ENCODE measurements at places on chromosomes 4 and X.

DNA sequence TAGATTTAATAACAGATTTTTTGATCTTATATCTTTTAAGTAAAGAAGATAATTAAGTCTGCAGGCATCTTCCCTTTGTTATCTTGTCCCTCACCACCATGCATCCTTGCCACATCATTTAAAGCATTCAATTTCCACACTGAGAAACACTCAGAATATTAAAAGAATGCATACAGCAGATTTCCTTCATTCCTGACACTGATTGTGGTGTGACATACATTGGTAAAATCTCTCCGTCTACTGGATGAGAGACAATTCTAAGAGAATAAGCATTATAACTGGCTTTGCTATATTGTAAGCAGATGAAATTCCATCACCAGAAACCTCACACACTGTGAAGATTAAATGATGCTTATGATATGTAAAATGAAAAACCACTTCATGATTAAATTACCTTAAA is 97.4 kb upstream of the TRPC5OS start:
- DNase-seq = no peak

DNA sequence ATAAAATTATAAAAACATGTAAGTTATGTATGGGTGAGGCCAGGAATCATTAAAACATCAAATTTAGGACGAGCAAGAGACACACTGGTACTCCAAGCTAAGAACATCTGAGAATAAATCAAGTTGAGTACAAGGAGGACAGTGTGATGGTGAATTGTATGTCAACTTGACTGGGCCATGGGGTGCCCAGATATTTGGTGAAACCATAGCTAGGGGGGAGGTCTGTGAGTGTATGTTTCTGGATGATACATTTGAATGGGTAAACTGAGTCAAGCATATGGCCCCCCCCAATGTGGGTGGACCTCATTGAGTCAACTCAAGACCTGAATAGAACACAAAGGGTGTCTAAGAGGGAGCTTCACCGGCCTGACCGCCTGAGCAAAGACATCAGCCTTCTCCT is 115.3 kb upstream of the BCOR start:
- no peak for DNase-seq

DNA sequence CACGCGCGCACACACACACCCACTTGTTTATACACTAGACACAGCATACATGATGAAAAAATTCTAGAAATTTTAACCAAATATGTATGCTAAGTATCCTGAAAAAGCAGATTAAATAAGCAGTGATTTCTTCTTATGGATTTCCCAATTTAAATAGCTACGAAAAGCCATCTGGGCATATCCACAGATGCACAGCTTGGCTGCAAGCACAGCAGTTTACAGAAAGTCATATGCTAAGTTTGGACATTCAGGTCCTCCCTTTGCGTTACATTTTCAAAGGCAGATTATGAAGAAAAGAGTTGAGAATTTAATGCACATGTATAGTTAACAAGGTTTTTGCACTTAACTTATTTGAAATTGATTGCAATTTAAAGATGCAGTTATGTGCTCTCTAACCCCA is 542.2 kb upstream of the EPHA5 start:
- no peak for DNase-seq

DNA sequence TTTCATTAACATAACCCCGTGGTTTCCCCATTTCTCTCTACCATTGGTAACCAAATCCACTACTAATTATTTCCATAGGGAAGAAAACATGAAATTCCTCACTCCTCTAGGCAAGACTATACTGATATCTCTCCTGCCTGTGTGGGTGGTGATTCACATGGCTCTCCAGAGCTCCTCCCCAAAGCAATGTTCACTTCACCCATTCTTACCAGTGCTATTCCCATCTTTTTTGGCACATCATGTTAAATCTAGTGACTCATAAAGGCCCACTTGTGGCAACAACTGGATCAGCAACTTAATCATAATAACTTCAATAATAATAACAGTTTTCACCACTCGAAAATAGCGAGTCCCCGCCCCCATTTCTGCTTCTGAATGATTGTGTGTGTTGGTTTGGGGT is 6.1 kb upstream of the HCCS start:
- DNase-seq = no peak

GRCh38 chr4:103324811-103325210 is 126.7 kb upstream of the CENPE start:
- DNase-seq = no peak
